Pancreas (tissue), 10 donors: ENCODE measurements at places on chromosomes 12 and 14.

DNA sequence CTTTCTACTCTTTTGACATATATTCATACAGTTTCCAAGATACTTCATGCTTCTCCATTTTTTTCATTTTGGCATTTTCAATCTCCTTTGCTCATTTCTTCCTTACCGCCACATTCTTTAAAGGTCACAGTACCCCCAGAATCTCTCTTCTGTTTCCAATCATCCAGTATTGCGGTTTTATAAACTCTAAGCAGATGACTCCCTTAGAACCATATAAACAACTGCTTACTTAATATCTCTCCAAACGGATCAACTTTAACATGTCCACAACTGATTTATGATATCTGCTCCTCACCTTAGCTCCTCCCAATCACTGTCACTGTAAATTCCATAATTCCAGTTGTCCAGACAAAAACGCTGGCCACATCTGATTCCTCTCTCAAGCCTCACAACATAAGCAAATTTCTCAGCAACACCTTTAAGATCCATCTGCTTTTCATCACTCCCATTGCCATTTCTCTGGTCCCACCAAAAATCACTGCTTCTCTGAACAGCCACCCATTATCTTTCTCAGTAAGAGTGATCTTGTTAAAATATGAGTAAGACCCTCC, 49.6 kb downstream of the HNRNPC start:
- DNase-seq: no peak

GRCh38 chr14:96247031-96247430, 9.0 kb upstream of the BDKRB1 start:
- DNase-seq: no peak

DNA sequence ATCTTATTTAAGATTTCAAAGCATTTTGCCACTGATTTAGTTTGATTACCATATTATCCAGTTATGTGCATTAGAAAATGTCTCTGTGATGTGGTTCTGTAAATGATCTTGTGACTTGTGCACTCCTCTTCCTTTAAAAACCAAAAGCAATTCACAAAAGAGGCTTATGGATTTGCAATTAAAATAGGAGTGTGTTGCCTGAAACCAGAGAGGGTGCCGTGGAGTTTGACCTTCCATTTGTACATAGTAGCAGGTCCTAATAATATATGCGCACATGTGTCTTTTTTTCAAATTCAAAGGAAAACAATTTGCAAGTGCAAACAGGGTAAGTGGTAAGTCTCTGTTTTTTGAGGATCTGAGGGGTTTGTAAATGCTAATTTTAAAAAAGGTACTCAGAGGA, 470.9 kb downstream of the VRK1 start:
- no peak for DNase-seq

GRCh38 chr12:46723629-46724419, 102.0 kb downstream of the SLC38A4 start:
- DNase-seq: no peak

GRCh38 chr12:19778172-19778571, 338.9 kb downstream of the AEBP2 start:
- DNase-seq: no peak
